Activated CD8-positive, alpha-beta memory T cell treated with anti-CD3 and anti-CD28 coated beads, Interleukin-2, amount 10 ng/mL, durations not matched to agents 7 days and 5 days (primary cell): ENCODE measurements at places on chromosomes 2 and 18. TPM values are rescaled to one million over a fixed set of nuclear protein-coding genes. Genes with fewer than 3 reads are reported as not detected.
A peak's percentile ranks its signal among the peaks of the same experiment; 100 is the strongest.

CCL20 gene
- total RNA-seq, result 0.82 TPM

MDH1B gene
- 0.32 TPM for total RNA-seq

HOXD13 gene
- total RNA-seq, result not detected

NAPG gene
- 35.5 TPM for total RNA-seq

GALNT5 gene
- total RNA-seq, result not detected

DNA sequence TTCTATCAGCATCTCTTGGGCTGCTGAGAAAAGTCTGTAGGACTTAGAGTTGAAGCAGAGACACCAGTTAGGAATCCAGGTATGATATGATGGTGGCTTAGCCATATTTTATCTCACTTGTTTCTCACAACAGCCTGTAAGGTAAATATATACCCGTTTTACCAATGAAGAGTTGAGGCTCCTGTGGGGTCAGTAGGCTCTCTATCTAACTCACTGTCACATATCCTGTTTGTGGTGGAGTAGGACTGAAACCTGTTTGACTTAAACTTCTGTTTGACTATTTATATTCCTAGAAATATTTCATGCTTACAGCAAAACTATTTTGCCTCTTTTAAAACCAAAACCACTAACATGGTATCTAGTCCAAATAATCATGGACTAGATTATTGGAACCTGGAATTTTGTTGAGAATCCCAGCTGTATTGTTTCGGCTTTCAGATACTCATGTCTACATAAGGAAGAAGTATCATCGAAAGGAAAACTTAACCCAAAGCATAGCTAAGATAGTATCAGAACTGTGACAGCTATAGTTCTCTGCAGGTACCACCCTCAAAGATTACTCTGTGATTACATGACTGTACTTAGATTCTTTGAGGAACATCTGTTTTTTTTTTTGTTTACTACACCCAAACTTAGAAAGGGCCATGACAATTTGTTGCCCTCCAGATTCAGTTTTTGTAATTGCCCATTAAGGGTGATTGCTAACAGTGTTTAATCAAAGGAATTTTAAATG lies 216.1 kb upstream of the THUMPD2 start:
- DNase-seq, result no peak
- peak overlapping the region; percentile 32 for H3K27ac ChIP-seq
- H3K4me1 ChIP-seq, result peaks cover 17% of the 10 kb centered on the region
- H3K4me3 ChIP-seq, result no peak overlapping the region
- no peaks in the 10 kb centered on the region for H3K36me3 ChIP-seq

GRCh38 chr18:36392164-36392978 lies 94.9 kb downstream of the FHOD3 start:
- no peak for DNase-seq
- H3K27me3 ChIP-seq, result no peaks in the 10 kb centered on the region
- H3K4me3 ChIP-seq, result no peak overlapping the region

GRCh38 chr2:11144077-11144737 lies 11.1 kb upstream of the SLC66A3 start:
- no peaks in the 10 kb centered on the region for H3K36me3 ChIP-seq
- H3K27ac ChIP-seq, result no peak overlapping the region
- no peak for DNase-seq
- H3K4me3 ChIP-seq, result no peak overlapping the region
- peaks cover 26% of the 10 kb centered on the region for H3K27me3 ChIP-seq

DNA sequence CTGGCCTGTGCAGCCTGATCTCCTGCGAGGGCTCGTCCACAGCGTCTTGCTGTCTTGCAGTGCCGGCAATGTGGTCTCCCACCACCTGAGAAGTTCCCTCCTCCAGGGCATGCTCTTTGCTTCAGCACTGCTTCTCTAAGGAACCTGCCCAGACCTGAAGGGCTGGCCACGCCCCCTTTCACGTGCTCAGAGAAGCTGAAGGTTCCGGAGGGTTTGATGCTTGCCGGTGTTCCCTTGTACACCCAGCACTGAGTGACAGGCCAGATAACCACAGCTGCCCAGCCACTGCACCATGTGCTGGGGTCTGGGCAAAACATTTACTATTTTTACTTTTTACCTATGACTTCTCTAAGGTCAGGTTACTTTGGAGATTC lies 1.7 kb upstream of the POLR2D start:
- no peaks in the 10 kb centered on the region for H3K27me3 ChIP-seq
- DNase-seq, result peak; percentile 63
- H3K36me3 ChIP-seq, result peaks cover 20% of the 10 kb centered on the region
- H3K4me1 ChIP-seq, result peaks cover 29% of the 10 kb centered on the region

GRCh38 chr2:51734115-51734514 lies 702.2 kb upstream of the NRXN1 start:
- H3K36me3 ChIP-seq, result no peaks in the 10 kb centered on the region
- no peak for DNase-seq
- H3K27me3 ChIP-seq, result no peaks in the 10 kb centered on the region

DNA sequence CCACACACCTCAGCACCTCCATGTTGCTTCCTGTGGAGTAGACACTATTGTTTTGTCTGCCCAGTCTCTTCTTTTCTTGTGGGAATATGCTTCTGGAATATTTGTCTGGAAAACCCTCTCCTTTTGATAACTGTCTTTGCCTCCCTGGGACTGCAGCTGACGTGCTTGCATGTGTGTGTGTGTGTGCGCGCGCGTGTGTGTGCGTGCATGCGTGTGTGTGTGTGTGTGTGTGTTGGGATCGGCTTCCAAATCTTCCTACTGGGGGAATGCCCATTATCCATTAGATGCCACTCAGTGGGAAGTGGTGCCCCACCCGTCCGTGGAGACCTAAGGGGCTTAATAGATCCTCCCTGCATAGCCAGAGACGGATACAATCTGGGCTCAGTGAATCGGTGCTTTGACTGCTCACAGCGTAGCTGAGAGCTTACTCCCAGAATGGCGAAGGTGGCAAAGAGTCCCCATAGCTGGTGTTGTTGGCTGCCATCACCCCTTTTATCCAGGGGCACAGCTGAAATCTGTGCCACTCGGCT lies 86.9 kb downstream of the RRM2 start:
- H3K4me3 ChIP-seq, result no peak overlapping the region
- no peak for DNase-seq
- peaks cover 1% of the 10 kb centered on the region for H3K36me3 ChIP-seq
- no peak overlapping the region for H3K27ac ChIP-seq
- no peaks in the 10 kb centered on the region for H3K4me1 ChIP-seq
- no peaks in the 10 kb centered on the region for H3K27me3 ChIP-seq

- no peak overlapping the region for H3K27ac ChIP-seq
- DNase-seq, result no peak
- peaks cover 35% of the 10 kb centered on the region for H3K36me3 ChIP-seq
- H3K4me1 ChIP-seq, result peaks cover 63% of the 10 kb centered on the region
Observed at GRCh38 chr2:25808006-25808383, 70.3 kb downstream of the ASXL2 start.

DNA sequence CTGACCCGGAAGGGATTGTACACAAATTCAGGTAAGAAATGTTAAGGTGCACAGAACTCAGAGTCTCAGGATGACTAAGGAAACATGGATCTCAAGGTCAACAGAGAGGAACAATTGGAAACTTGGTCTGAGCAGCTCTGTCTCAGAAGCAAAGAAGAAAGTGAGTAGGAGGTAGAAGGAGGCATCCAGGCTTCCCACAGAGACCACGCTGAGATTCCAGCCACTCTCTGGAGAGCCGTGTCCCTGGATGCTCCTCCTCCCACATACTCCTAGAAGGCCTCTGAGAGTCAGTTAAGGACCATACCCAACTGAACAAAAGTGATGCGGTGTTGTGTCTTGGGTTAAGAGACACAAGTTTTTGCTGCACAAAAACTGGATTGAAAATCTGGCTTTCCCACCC lies 8.6 kb upstream of the PLB1 start:
- H3K27me3 ChIP-seq, result peaks cover 3% of the 10 kb centered on the region
- no peak for DNase-seq
- peaks cover 2% of the 10 kb centered on the region for H3K36me3 ChIP-seq
- no peak overlapping the region for H3K27ac ChIP-seq
- H3K4me3 ChIP-seq, result no peak overlapping the region

GRCh38 chr18:25141886-25142285 lies 210.1 kb downstream of the ZNF521 start:
- H3K27me3 ChIP-seq, result no peaks in the 10 kb centered on the region
- H3K4me3 ChIP-seq, result no peak overlapping the region
- H3K4me1 ChIP-seq, result no peaks in the 10 kb centered on the region
- DNase-seq, result no peak
- H3K36me3 ChIP-seq, result no peaks in the 10 kb centered on the region

GRCh38 chr2:203534621-203535077 lies 452 bp downstream of the RAPH1 start:
- peak; percentile 47 for DNase-seq
- no peak overlapping the region for H3K27ac ChIP-seq
- H3K36me3 ChIP-seq, result peaks cover 11% of the 10 kb centered on the region
- peaks cover 13% of the 10 kb centered on the region for H3K4me1 ChIP-seq

DNA sequence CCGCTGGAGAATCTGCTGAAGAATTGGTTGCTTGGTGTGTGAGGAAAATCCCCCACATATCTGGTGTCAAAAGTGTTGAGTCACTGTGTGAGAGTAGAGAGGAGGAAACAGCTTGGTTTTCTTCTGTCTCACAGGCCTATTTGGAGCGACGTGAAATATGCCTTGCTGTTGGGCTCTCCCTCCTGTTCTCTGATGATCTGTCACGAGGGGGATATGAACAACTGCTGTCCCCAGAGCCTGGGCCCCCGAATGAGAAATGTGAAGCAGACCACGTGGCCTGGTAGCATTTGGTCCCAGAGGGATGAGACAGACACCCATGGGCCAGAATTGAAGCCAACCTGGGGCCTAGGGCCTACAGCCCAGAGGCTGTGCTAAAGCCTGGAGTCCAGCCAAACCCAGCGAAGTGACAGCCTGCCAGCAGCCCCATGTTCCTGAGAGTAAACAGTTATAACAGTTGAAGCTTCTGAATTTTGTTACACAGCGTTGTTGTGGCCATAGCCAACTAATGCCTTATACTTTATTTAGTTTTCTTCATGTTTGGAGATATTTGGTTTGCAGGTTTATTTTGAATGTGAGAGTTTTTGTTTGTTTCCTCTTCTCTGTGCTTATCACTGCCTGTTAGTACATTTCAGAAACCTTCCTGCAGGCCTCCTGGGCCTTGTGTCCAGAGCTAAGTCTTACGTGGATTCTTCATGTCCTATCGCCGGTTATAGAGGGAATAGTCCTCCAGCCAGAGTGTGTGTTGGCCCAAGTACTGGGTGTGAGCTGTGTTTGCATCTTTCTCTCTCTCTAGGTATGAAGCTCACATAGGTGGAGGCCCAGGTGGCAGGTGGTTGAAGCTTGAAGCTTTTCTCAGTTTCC lies 18.7 kb upstream of the COLEC12 start:
- H3K4me3 ChIP-seq, result no peak overlapping the region
- no peaks in the 10 kb centered on the region for H3K27me3 ChIP-seq
- H3K4me1 ChIP-seq, result peaks cover 4% of the 10 kb centered on the region
- no peak for DNase-seq

- peak overlapping the region; percentile 99 for H3K27ac ChIP-seq
- H3K27me3 ChIP-seq, result no peaks in the 10 kb centered on the region
- DNase-seq, result peak; percentile 93
- H3K4me3 ChIP-seq, result peak overlapping the region; percentile 64
- peaks cover 98% of the 10 kb centered on the region for H3K4me1 ChIP-seq
Observed at GRCh38 chr2:43133708-43134570, 92.5 kb downstream of the ZFP36L2 start.

DNA sequence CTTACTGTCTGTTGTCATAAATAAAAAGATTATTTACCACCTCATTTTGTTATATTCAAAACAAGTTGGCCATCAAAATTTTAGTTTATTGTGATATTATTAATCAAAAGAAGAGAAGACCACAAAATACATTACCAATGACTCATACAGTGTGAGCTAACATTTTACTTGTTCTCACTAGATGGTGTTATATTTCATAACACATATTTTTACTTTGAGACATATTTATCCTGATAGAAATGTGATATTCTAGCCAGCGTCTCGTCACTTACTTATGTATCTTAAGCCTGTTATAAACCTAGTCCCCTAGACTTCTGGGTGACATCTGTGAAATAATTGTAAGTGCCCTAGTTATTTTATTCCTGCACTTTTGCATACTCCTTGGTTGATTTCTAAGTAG lies 263.2 kb downstream of the CDH7 start:
- H3K4me1 ChIP-seq, result no peaks in the 10 kb centered on the region
- DNase-seq, result no peak
- H3K27ac ChIP-seq, result no peak overlapping the region

GRCh38 chr2:240392084-240392947 lies 43.1 kb upstream of the GPC1 start:
- no peak overlapping the region for H3K27ac ChIP-seq
- H3K4me1 ChIP-seq, result peaks cover 5% of the 10 kb centered on the region
- no peak overlapping the region for H3K4me3 ChIP-seq
- no peaks in the 10 kb centered on the region for H3K27me3 ChIP-seq
- DNase-seq, result no peak
- no peaks in the 10 kb centered on the region for H3K36me3 ChIP-seq

- H3K4me1 ChIP-seq, result no peaks in the 10 kb centered on the region
- no peak for DNase-seq
- H3K27ac ChIP-seq, result no peak overlapping the region
- H3K36me3 ChIP-seq, result no peaks in the 10 kb centered on the region
Observed at GRCh38 chr18:70372450-70373041, 83.7 kb downstream of the SOCS6 start.

DNA sequence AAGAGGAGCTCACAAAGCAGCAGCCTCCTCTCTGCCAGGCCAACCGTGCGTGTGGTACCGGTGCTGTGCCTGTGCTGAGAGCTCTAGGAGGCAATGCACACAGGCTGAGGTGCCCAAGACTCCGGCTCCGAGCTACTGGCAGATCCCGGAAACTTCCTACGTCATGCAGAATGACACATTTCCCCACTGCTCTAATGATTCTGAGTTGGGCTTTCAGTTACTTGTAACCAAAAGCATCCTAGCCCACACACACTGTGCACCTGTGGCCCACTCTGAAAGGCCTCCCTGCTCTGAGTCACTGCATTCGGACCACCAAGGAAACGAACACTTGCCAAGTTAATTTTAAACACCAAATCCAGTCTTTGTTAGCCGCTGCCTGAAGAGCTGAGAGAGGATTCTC lies 9.3 kb upstream of the RNU4ATAC start:
- peaks cover 9% of the 10 kb centered on the region for H3K4me1 ChIP-seq
- no peak for DNase-seq
- H3K27ac ChIP-seq, result no peak overlapping the region
- H3K27me3 ChIP-seq, result no peaks in the 10 kb centered on the region
- peaks cover 36% of the 10 kb centered on the region for H3K36me3 ChIP-seq

DNA sequence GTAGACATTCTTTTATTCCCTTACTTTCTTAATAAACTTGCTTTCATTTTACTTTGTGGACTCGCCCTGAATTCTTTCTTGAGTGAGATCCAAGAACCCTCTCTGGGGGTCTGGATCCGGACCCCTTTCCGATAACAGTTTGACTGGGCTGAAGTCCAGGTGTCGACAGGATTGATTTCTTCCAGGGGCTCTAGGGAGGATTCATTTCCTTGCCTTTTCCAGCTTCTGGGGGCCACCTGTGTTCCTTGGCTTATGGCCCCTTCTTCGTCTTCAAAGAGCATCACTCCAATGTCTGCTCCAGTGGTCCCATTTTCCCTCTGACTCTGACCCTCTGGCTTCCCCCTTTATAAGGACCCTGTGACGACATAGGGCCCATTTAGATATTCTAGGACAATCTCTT lies 67.5 kb downstream of the COPS8 start:
- H3K4me3 ChIP-seq, result no peak overlapping the region
- peaks cover 35% of the 10 kb centered on the region for H3K4me1 ChIP-seq
- no peaks in the 10 kb centered on the region for H3K27me3 ChIP-seq
